ENCODE measurements at places on chromosomes 3 and 15.

GRCh38 chr3:55483196-55484095, 3.7 kb downstream of the WNT5A start:
- no peak for DNase-seq

GRCh38 chr3:154954757-154955156, 125.4 kb upstream of the MME start:
- peak; percentile 29 for DNase-seq

DNA sequence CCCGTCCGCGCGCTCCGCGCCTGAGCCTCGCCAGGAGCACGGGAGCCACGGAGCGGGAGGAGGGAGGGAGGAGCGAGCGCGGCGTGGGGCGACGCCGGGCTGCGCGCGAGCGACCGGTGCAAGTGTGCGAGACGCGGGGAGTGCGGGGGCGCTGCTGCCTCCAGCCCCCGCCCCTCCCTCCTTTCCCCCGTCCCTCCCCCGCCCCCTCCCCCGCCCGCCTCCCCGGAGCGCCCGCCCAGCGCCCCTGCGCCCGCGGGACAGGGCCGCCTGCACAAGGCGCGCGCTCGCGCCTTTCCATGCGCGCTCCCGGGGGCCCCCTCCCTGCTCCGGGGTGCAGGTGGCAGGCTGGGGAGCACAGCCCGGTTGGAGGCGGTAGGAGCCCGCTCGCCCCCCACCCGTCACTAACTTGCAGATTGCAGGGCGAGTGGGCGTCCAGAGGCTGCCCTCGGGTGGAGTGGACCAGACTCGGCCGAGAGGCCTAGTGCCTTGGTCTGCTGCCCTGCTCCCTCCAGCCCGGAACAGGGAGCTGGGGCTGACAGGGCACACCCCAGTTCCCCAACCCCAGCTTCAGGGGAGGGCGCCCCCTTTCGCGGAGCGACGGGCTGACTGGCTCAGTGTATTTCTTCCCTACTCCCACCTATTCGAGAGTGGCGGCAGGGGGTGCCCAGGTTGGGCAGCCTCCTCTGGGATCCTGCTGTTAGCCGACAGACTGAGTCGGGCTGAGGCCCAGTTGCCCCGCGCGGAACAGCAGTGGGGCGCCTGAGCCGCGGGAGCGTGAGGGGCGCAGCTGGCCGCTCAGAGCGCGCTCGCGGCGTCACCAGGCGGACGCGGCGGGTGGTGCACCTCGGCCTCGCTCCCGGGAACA, at the start of gene WNT7A:
Gene WNT7A, minus strand, starts transcription at position 126 of the 865 bp plus-strand sequence. CDS start 255 bp downstream, outside the sequence.
- peak; percentile 14 for DNase-seq

DNA sequence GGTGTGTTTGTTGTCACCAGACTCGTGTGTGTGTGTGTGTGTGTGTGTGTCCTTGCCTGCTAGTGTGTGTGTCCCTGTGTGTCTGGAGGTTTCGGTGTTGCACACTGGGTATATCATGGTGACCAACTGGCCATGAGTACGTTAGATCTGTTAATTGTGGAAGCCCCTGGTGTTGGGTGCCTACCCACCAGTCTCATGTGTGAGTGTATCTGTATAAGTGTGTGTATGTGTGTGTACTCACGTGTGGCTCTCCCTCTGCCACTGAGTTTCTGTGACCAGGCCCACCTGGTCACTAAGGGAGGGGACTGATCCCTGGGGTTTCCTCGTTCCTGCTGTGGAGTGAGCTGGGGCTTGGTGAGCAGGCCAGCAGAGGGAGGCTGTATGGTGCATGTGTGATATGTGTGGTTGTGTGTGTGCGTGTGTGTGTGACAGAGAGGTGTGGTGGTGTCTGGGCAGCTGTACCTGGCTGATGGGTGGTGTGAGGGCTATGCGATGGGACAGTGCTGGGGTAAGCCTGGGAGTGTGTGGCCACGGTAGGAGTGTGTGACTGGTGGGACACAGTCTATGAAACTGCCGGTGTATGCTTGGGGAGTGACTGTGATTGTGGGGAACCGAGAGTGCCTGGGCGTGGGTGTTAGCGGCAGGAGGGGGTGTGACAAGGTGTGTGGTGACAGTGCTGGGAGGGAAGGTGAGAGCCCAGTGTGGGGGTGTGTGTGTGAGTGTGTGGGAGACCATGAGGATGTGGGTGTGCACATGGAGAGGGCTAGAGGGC, 1.8 kb downstream of the PRKCD start:
- DNase-seq, result no peak

GRCh38 chr3:104909198-104909597, 457.5 kb upstream of the ALCAM start:
- no peak for DNase-seq

- no peak for DNase-seq
These were observed 9.0 kb downstream of the CHMP2B start for GRCh38 chr3:87236093-87236492.

- DNase-seq, result no peak
These were observed 178.9 kb downstream of the KCNMB2 start for GRCh38 chr3:178714925-178715832.

DNA sequence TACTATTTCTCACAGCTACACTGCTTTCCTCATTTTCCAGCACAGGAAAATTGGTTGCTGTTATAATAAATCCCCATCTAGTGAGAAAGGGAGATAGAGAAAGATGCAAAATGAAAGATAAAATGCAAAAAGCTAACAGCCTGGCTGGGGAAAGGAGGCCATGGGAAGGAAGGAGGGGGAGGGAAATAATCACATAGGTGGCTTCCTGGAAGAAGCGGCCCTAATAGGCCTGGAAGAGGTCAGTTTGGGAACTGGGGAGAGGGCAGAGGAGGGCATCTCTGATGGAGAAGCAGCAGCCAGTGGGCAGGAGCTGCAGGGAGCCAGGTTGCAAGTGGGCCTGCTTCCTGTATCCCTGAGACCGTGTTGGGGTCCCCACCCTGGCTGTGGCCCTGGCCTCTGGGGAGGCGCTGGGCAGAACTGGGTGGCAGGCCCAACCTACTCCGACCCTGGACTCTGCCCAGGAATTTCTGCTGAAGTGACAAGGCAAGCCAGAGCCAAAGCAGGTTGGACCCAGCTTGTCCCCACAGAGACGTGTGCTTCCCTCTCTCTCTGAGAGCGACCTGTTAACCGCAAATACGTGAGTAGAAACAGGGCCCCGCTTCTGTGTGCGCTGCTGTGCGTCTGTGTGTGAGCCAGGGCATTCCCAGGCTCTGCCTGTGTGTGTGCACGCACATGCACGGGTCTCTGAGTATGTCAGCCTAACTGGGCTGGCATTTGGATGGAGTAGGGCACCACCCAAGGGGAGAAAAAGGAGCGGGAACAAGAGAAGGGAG, 1.9 kb downstream of the SLC28A1 start:
- no peak for DNase-seq

All from hematopoietic multipotent progenitor cell treated with erythropoietin and hydrocortisone succinate and interleukin-3 and kit ligand, for 8 days (in vitro differentiated cells).